Cerebellar cortex (tissue), 1 donor: ENCODE measurements at places on chromosomes 7 and 10.
A peak's percentile ranks its signal among the peaks of the same experiment; 100 is the strongest.

DNA sequence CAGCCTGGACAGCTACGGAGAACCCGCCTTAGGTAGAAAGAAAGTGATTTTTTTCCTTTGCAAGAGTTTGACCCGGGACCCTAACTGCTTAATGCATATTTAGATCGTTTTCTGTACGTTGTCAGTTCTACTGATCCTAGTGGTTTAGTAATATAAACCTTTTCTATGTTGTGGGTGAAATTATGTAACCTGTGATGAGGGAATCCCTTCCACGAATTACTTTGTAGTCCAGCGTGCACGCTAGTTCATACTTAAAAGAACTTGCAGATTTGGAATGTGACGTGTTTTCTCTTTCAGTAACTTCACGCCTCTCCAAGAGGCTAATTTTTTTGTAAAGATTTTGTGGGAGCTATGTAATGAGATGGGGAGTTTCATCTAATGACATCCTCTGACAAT lies 705 bp downstream of the SLF2 start:
- DNase-seq: no peak

DNA sequence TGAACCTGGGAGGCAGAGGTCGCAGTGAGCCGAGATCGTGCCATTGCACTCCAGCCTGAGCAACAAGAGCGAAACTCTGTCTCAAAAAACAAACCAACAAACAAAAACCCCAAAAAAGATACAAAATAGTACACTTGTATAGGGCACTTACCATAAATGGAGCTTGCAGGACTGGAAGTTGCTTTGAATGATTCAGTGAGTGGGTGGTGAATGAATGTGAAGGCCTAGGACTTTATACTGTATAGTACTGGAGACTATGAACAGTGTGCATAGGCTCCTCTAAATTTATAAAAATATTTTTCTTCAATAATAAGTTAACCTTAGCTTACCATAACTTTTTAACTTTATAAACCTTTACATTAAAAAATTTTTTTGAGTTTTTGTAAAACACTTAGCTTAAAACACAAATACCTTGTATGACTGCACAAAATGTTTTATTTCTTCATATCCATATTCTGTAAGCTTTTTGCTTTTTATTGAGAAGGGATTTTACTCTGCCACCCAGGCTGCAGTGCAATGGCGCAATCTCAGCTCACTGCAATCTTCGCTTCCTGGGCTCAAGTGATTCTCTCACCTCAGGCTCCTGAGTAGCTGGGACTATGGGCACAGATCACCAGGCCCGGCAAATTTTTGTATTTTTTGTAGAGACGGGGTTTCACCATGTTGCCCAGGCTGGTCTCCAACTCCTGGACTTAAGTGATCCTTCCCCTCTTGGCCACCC lies 6.9 kb upstream of the H2AZ2 start:
- no peak for DNase-seq

GRCh38 chr7:151978616-151979015 lies 22.4 kb downstream of the GALNTL5 start:
- no peak for DNase-seq

DNA sequence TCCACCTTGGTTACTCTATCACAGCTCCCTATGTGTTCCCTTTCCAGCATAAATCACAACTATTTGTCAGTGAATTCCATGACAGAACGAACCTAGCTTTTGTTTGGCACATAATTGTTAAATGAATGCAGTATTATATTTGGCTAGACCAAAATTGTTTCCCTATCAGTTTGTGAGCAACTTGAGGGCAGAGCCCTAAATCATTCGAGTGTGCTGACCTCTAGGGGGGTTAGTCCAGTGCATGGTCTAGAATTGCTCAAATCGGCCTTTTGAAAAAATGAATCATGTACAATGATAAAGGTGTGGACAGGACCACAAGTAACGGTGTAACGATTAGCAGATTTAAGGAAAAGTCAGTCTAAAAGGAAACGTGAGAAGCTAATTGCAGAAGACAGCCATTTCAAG lies 475 bp upstream of the NRBF2 start:
- no peak for DNase-seq

DNA sequence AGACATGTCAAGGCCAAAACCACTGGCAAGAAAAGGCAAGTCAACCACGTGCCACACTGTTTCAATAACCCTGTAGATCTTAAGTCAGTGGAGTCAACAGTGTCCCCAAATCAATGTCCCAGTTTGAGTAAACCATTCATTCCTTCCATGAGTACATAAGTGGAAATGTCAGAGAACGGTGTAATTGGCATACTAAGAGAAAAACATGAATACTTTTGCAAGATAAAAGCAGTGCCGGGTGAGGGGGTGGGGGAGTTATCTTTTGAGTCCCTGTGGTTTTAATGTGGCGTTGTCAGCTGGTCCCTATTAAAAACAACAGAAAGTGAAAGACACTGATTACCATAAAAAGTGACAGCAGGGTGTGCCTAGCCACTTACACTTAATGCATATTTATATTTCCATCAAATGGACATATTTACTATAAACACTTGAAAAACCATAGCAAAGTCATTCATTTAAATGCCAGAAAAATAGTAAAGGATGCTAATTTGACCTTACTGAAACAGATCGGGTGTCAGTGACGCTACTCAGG lies 37.8 kb downstream of the RSU1 start:
- DNase-seq: no peak

GRCh38 chr7:29105191-29105590 lies 41.1 kb downstream of the CPVL start:
- DNase-seq: no peak

- no peak for DNase-seq
Observed at GRCh38 chr7:36563706-36564327, 160.5 kb downstream of the AOAH start.

GRCh38 chr10:42551582-42552187 lies 86.7 kb downstream of the ZNF33B start:
- DNase-seq: peak; percentile 10

DNA sequence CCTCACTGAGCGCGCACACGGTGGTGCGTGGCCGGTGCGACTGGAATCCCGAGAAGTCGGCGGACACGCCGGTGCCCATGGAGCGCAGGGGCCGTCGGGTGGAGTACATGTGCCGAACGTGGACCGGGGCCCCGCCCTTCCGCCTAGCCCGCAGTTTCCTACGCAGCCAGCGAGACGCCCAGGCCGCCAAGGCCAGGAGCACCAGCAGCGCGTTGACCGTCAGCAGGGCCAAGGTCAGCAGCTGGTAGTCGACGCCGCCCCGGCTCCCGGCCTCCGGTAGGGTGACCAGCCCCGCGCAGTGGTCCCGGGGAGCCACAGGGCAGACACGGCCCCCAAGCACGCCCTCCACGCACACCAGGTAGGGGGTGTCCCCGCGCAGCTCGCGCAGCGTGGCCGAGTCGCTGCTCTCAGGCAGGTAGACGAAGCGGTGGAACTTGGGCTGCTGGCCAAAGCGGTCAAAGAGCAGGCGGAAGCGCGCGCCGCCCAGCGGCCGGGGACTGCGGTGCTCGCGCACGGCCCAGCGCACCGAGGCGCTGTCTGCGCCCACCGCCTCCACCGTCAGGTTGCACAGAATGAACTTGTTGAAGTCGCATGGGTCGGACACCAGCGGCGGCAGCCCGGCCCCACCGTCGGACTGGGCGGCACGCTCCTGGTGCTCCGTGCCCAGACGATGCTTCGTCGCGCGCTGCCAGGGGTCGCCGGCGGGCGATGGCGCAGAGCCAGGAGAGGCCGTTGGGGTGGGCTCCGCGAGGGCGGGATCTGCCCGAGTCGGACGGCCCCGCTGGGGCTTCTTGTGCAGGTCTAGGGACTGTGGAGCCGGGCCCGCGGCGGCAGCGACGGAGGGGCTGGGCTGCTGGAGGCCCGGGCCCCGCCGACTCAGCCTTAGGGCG lies 2.2 kb downstream of the TRIL start:
- no peak for DNase-seq

DNA sequence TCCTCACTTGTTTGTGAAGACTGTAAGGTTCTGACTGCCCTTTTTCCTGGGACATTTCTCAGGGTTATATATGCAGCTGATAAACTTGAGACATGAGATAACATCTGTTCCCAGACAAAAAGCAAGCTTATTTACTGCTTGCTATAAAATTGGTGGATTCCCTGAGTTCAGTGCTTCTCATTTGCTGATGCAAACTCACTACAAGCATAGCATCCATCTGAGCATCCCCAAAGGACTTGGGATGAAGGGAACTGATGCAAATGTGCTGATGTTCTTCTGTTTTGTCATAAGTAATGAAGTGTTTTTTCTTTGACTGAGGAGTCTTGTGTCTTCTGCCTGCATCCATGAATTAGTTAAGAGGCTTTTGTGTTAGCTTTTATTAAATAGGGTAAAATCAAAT lies 183.2 kb downstream of the ADK start:
- DNase-seq: no peak

DNA sequence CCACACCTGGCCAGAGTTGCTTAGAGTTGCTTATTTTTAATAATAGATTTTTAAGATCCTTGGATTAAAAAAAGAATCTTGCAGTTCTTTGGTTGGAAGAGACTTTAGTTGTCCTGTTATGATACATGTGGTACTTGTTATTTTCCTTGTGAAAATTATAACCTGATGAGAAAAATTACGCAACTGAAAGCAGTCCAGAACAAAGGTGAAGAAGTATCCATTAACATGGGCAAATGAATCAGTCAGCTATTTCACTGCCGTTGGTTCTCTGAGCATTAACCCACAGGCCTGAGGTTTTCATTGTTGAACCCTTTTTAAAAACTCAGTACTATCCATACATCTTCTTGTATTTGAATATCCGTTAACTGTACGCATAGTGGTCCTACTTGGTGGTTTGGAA lies 68.2 kb downstream of the GALNT11 start:
- no peak for DNase-seq

DNA sequence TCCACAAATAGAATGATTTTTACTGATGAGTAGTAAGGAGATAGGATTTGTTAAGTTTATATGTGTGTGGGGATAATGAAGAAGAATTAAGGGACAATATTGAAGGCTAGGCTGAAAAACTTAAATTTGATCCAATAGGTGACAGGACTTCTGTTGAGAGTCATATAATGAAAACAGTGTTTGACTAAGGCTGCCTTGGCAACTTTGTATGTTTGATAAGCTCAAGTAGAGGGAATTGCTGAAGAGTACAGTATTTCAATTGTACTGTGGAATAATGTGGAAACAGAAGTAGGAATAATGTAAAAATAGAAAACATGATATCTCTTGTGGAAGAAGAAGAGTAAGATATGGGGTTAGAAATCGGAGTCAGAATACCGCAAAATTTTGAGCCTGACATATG lies 10.5 kb downstream of the R3HCC1L start:
- DNase-seq: no peak

- DNase-seq: no peak
Observed at GRCh38 chr10:53477313-53477675, 704.7 kb upstream of the MBL2 start.

DNA sequence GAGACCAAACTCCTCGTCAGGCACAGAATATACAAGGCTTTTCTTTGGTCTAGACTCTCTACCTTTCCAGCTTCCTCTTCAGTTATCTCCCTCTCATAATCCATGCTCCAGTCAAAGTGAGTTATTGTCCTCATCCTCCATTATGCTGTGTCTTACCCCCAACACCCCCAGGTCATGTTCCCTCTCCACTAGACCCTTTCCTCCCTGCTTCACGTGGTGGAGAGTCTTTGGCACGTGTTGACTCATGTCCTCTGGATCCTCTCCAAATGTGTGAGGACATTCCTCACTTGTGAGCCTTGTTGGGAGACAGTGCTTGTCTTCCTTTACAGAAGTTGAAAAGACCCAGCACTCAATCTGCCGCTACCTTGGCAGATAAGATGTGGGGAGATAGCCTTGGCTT lies 36.0 kb upstream of the DLD start:
- no peak for DNase-seq
